ENCODE measurements at places on chromosomes 5 and 9.

DNA sequence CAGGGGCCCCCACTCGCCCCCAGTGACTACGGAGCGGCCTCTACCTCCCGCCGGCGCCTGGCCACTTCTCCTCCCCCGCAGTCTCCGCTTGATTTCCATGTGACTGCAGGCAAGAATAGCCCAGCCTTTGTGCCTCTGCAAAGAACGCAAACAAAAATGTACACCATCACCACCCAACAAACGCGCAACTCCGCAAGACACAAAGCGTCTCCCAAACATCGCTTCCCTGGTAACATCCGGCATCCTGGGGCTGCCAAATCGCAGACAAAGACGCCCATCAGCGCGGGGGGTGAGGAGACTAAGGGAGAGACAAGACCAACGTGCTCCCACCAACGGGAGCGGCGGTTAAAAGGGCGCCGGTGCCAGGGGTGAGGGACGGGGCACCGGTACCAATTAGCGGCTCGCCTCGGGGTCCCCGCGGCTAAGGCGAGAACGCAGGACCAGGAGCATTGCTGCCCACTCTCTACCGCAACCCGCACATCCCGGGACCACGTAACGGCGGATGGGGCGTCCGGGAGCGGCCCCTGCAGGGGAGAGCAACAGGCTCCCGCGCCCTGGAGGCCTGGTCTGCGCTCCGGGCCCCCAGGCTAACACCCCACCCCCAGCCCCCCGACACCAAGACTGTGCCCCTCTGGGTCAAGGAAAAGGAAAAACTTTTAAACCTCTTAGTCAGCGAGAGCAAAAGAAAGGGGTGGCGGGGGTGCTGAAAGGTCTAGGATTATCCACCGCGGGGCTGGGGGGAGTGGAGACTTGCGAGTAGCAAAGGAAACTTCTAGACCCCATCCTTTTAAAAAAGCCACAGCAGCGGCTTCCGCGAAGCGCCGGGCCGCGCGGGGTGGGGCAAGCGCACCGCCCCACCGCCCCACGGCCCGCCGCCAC is 885 bp downstream of the MPDZ start:
- no peak for DNase-seq

GRCh38 chr9:7238247-7238637 is 480.5 kb downstream of the KDM4C start:
- DNase-seq: no peak

- DNase-seq: no peak
Observed at GRCh38 chr9:88950341-88951154, 40.7 kb upstream of the S1PR3 start.

DNA sequence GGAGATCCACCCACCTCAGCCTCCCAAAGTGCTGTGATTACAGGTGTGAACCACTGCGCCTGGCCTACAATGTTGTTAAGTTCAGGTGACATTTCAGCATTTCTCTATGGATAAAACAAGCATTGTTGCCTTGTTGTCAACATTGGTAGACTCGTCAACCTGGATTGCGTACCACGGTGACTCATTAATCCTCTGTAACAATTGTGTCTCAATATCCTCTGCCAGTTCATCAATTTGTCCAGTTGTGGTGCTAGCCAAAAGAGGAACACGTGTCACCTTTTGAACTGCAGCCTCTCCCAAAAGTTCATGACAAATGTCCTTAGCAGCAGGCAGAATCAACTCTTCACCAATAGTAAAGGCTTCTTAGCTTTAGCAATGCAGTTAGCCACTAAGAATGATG is 46.3 kb upstream of the LARP1 start:
- DNase-seq: no peak

DNA sequence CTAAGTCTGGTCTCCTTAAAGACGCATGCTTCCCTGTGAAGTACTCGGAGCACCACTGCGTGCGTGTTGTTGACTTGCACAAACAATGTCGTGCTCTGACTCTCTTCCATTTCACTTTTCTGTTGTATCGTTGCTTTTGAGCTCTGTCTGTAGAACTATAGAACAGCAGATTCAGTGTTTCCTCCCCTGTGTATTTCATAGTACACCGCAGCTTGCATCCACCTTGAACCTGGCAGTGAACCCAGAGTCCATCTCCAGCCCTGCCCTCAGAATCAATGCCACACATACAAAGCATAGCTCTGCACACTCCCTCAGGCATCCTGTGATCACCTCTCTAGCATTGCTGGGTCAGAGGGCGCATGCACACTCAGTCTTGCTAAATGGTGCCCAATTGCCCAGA is 37.2 kb upstream of the ADAMTS2 start:
- DNase-seq: no peak

- peak; percentile 9 for DNase-seq
Observed at GRCh38 chr5:115068239-115069086, 101.2 kb downstream of the TRIM36 start.

GRCh38 chr5:159393854-159394274 is 63.6 kb upstream of the IL12B start:
- DNase-seq: no peak

DNA sequence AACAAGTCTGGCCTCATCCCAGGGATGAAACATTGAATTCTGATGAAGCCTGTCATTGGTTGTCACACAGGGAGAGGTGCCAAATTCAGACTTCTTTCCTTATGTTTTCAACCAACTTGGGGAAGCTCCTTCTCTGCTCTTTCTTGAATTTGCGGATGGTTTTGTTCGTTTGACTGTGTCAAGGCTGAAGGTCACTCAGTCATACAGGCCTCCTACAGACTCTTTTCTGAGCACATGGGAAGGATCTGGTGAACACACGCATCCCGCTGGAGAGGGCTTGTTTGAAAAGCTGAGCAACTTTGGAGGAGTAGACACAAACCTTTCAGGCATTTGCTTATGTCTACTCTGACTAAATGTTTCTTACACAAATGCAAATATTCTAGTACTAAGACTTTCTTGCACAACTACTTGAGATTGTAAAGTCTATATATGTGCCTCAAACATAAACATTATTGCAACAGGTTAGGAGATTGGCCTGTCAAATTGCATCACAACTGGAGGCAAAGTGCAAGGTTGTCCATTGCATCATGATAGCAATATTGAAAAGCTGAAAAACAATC is 151.5 kb upstream of the NR3C1 start:
- DNase-seq: no peak

DNA sequence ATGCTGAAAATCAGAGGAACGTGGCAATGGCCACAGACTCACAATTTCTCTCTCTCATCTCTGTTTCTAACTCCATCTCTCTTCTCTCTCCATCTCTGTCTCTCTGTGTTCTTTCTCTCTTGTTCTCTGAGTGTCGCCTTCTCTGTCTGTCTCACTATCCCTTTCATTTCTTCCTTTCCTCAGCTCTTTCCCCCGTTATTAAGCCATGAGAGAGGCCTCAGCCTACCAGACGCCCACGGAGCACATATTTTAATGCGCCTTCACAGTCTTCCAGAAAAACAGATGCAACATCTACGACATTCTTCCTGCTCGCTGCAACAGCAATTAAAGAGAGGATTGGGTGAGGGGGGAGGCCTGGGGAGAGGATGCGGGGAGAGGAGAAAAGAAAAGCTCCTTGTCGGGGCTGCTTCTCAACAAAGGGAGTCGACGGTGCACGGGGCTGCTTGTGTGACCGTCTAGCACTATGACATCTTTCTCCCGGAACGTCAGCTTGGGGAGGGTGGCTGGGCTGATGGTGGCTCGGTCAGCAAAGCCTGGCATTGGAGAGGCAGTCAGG is 37.7 kb upstream of the NEURL1B start:
- no peak for DNase-seq

DNA sequence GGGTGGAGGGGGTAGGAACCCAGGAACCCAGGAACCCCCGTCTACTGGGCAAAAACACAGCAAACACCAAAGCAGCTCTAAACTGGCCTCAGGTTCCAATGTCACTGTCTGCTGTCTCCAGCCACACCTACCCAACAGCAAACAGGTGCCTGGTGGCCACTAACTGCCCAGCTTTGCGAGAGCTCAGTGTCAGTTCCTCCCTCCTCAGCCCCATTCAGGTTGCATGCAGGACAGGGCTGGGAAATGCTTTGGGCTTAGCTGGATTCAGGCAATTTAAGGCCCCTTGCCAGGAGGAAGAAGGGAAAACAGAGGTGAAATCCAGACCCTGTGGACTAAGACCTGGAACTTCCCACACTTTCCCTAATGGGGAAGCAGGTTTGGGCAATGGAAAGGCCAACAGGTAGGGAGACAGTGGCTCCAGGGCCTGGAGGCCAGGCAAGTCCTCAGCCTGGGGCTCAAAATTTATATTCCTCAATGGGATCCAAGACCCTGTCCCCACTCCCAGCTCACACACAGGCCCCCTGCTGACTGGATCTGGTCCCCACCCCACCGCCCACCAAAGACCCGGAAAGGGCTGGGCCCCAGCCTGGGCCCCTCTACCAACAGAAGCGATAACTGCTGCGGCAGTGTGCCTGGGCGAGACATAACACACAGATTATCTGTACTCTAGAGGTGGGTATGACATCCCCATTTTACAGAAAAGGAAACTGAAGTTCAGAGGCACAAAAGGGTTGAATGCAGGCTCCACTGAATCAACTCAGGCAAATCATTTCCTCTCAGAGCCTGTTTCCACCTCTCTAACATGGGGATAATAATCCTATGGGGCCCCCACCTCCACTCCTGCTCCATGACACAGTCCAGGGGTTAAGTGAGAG is 3.5 kb downstream of the EEIG1 start:
- DNase-seq: no peak

GRCh38 chr5:81400375-81400774 is 6.4 kb upstream of the ACOT12 start:
- no peak for DNase-seq

- no peak for DNase-seq
Observed at GRCh38 chr9:126173401-126173800, 153.2 kb upstream of the MVB12B start.

GRCh38 chr9:125296843-125297372 is 35.3 kb downstream of the GAPVD1 start:
- no peak for DNase-seq

DNA sequence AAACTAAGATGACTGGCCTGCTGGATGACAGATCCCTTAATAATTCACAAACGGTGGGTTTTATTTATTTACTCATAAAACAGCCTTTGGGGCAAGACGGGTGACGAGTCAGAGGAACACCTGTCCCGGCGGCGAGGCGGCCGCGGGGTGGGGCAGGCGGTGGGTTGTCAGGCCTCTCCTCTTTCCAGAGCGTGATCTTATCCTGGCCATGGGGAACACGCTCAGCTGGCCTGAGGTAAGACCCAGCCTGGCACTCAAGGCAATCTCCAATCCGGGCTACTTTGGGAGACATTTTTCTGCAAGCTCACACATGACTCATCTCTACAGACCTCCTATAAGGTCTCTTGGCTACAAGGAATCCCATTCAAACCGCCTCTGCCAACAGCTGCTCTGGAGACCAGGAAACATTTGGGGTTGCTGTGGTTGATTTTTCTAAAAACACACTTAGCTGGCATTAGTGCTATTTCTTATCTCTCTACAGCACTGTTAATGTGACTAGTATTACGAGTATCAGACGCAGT is 6.3 kb downstream of the RAPGEF1 start:
- DNase-seq: peak; percentile 79

- no peak for DNase-seq
Observed at GRCh38 chr5:180345186-180345585, 8.0 kb downstream of the GFPT2 start.

DNA sequence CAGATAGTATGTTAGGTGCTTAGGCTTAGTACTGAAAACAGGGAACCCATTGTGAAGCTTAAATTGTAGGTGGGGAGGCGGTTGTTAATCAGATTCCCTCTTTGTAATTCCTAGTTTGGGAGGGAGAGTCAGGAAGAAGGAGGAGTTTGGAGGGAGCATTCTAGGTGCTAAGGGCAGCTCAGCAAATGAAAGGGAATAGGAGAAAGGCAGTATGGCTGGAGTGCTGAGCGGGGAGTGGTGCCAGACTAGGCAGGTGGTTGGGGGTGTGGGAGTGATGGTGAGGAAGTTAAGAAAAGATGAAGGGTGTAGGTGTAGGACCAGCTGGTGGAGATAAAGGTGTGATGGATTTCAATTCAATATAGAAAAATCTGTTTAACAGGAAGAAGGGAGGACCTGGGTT is 11.1 kb upstream of the GARNL3 start:
- DNase-seq: no peak

- no peak for DNase-seq
Observed at GRCh38 chr5:177094224-177095087, 7.7 kb downstream of the FGFR4 start.

DNA sequence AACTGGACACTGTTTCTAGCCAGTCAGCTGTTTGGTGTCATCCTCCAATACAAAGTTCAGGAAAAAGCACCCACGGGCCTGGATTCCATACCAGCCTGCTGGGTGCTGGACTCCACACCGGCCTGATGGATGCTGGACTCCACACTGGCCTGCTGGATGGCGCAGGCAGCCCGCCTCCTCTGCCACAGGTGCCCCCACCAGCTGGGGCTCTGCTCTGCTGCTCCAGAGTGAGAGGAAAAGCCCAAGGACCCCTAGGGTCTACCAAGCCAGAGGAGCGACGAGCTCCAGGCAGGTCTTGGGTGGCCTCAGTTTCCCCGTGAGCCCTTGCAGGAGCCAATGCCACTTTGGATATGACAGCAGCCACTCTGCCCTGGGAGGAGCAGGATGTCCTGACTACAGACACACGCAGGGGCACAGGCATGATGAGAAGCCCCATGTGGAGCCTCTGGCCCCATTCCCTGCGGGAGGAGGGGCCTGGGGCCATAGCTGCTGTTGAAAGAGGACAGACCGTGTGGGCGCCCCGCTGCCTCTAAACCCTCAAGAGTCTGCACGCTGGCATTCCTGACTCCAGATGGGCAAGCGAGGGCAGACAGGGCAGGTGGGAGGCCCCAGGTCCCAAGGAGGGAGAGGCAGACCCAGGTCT is 141.6 kb downstream of the OLFM1 start:
- DNase-seq: no peak

- no peak for DNase-seq
Observed at GRCh38 chr5:159990506-159990905, 18.4 kb upstream of the TTC1 start.

DNA sequence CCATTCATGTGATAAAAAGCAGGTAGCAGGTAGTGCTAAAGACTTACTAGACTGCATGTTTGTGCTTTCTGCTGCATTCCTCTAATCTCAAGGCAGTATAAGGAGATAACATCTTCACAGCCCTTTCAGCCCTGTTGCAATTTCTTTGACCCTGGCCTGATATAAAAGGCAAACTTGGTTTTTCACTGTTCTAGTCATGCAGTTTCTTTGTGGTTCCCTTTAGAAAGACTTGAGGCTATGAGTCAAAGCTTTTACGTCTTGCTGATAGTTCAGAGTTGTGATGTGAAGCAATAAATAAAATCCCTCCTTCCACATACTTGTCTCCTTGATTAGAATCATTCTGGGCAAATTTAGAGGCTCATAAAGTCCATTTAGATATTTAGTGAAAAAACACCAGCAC is 88.6 kb upstream of the CDKN2B start:
- no peak for DNase-seq

DNA sequence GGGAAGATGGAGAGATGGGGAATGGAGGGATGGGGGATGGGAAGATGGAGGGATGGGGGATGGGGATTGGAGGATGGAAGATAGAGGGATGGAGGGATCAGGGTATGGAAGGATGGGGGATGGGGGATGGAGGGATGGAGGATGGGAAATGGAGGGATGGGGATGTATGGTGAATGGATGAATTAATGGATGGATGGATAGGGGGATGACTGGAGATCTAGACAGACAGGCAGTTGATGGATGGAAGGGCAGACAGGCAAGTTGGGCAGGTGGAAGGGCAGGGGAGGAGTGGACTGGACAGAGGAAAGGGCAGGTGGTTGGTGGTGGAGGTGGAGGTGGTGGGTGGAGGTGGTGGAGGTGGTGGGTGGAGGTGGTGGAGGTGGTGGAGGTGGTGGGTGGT is 167.2 kb downstream of the C9orf50 start:
- DNase-seq: no peak

- no peak for DNase-seq
Observed at GRCh38 chr5:149827086-149827485, 97.0 kb downstream of the PPARGC1B start.

All from GM06990 (cell line).